ENCODE measurements at places on chromosomes 4 and X.

DNA sequence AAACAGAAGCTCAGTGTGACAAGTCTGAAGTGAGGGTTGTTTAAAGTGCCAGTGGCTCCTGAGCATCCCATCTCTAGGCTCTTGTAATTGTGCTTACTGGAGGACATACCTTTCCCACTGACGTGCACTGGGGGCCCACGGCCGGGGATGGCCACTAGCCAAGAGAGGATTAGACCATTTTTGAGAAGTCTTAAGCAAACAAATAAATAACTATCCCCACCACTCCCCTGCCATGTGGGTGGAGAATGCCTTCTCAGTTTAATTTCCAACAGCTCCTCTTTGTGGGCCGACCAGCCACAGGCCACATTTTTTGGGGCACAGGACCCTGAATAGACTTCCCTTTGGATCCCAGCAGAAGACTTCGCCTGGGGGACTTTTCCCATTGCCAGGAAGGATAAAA, 125.0 kb upstream of the MSX1 start:
- DNase-seq, result no peak

DNA sequence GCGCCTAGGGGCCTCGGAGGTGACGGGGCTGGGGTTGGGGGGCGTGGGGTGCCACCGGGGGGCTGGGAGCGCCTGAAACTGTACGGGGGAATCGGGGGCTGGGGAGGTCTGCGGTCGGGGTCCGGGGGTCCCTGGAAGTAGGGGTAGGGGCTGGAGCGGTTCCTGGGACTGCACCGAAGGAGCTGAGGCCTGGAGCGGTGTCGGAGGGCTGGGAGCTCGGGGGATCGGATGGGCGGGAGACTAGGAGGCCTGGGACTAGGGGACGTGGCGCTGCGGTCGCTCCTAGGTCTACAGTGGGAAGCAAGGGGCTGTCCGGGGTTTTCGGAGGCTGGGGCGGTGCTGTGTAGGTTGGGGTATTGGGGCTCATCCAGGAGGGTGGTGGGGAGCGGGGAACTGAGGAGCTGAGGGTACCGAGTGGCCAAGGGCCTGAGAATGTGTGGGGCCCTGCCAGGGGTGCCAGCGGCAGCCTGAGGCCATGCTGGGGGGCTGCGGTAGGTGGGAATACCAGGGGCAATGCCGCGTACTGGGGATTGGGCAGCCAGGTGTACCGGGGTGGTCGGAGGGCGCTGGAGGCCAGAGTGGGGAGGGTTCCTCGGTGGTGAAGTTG, 562 bp downstream of the AKAP17A start:
- peak; percentile 89 for DNase-seq

DNA sequence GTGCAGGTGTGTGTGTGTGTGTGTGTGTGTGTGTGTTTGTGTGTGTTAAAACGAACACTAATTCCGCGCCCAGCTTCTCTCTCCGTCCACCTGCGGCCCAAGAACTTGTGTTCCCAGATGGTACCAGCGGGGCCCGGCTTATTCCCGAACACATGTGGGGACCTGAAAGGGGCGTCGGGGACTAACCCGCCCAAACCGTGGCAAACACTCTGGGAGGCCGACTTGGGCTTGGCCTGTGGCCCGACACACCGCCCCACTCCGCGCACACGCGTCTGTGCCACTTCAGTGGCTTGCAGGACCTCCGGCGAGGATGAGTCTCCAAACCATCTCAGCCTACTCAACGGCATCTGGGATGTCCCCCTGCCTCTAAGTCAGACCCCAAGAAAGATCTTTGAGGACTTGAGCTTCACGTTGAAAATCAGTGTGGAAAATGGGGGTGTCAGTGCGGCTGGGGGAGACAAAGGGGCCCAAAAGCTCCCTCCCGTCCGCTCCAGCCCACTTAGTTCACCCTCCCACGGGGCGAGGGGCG, 790 bp upstream of the HHIP start:
- no peak for DNase-seq

GRCh38 chr4:25029479-25030276, 1.1 kb downstream of the LGI2 start:
- no peak for DNase-seq

- DNase-seq, result no peak
These were observed 38.0 kb upstream of the PDK3 start for GRCh38 chrX:24426921-24427746.

- DNase-seq, result no peak
These were observed 203.5 kb upstream of the DIPK2B start for GRCh38 chrX:45404206-45404605.

- no peak for DNase-seq
These were observed 127.9 kb upstream of the MAP3K15 start for GRCh38 chrX:19643203-19643602.

DNA sequence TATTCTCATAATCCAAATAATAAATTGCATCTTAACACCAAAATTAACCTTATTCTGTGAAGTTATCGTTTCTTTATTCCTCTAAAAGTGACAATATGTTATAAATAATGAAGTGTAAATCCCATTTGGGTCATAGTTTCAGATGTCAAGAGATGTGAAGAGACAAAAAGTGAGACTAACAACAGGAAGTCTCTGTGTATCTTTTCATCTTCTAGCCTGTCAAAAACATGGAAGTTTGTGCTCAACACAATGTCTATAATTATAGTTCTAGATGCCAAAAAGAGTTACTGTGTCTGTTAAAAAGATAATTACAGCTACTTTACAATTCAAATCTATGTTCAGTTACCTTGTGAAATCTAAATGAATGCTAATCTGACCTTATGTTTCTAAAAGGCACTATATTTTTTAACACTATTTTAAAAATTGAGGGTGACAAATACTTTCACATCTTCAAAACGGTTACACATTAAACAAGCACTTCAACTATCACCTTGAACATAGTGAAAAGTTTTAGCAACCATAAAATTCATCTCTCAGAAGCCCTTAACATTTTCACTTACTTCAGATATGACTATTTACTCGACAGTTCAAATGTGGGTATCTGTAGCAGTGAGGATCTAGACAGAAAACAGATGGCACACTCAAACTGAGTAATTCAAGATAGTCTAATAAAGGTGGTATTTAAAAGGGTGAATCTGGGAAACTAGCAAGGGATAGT, 509.8 kb downstream of the ARAP2 start:
- DNase-seq, result no peak

GRCh38 chr4:173537613-173538147, 7.7 kb upstream of the HAND2 start:
- DNase-seq, result no peak

- DNase-seq, result no peak
These were observed 853.2 kb upstream of the INTU start for GRCh38 chr4:126779436-126780166.

GRCh38 chr4:53935780-53936179, 128.6 kb downstream of the CHIC2 start:
- no peak for DNase-seq

DNA sequence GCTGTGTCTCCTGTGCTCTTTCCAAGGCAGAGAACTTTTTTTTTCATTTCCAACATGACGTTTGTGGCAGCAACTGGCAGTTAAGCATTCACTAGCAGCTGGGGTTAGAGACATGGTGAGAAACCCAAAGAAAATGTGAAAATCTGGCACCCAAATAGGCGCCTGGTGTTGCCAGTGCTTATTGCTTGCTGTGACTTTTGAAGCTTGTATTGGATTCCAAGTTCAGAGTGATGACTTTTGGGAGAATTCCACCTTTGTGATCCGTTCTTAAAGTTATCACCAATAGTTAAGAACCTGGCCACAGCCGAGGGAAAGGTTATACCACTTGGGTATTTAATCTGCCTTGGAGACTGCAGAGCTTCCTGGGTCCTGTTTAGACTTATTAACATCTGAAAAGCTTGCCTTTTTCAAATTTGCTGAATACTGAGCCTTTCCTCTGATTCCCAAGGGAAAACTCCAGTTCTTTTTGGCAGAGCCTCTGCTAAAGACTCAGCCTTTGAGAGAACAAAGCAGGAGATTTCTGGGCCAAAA, 101.0 kb downstream of the OPHN1 start:
- no peak for DNase-seq

- DNase-seq, result no peak
These were observed 15.1 kb upstream of the FABP2 start for GRCh38 chr4:119337010-119337409.

- no peak for DNase-seq
These were observed 164.1 kb upstream of the STS start for GRCh38 chrX:6983207-6983955.

GRCh38 chr4:169115897-169116254, 105.8 kb upstream of the CBR4 start:
- DNase-seq, result no peak

GRCh38 chr4:189096717-189097116, 844.0 kb upstream of the FRG1 start:
- DNase-seq, result no peak
